Fibroblast of pulmonary artery (primary cell): ENCODE measurements at places on chromosomes 13 and 19.

GRCh38 chr13:22403144-22403543 lies 732.3 kb downstream of the FGF9 start:
- DNase-seq = no peak

GRCh38 chr19:48530066-48530720 lies 18.6 kb upstream of the LMTK3 start:
- DNase-seq = no peak

DNA sequence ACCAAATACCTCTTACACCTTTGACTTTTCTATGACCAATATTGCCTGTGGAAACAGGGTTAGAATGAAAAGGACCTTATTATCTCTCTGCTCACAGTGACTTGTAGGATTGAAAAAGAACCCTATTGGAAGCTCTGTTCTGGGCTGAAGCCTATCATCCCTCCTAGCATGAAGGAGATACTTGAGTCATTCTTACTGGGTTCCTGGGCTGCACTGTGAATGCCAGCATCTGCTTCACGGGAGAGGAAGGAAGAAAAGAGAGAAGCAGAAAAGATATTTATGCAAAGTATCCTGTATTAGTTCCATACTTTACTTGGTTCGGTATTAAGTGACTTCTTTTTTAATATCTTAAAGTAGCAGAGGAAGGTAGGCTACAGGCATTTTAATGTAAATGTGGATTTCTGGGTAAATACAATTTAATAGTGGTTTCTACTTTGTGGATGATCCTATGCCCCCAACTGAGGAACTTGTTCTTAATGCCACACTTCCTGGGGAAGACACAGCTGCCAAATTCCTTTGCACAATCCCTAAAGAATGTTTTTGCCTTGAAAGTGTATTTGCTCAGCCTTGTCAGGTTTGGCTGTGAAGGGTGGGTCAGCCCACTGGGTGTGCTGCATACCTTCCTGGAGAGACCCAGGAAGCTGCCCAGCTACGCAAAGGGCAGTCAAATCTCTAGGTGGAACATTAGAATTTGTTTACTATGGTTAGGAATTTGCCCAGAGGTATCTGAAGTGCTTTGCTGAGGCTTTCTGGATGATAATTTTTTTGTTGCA lies 13.7 kb upstream of the SCEL start:
- DNase-seq = peak; percentile 54

GRCh38 chr19:12647490-12648071 lies 19.0 kb downstream of the MAN2B1 start:
- peak; percentile 46 for DNase-seq

- no peak for DNase-seq
Observed at GRCh38 chr13:85693889-85694511, 105.2 kb downstream of the SLITRK6 start.

- DNase-seq = no peak
Observed at GRCh38 chr13:99075268-99076191, 97.7 kb upstream of the DOCK9 start.

DNA sequence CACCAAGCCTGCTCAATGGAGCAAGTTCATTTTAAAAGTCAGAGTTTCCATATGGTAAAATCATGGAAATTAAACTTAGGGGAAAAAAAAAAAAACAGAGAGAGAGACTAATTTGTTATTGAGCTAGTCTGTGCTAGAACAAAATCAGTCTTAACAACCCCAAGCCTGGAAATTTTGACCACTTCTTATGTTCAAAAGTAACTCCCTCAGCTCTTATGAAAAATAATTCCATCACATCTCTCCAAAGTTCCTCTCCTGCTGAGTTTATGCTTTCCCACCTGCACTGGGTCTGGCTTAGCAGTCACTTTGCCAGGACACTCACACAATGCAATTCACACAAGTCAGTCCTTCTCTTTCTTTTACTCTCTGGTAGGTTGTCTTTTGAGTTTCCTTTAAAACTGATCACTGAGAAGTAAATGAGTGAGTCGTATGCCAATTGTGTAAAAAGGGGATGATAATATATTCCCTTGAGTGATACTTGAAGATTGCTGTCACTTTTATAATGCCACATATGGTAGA lies 92.6 kb downstream of the ENOX1 start:
- no peak for DNase-seq

GRCh38 chr13:112904436-112904960 lies 64.5 kb upstream of the MCF2L start:
- DNase-seq = no peak
